ENCODE measurements at places on chromosomes 5 and 9.

DNA sequence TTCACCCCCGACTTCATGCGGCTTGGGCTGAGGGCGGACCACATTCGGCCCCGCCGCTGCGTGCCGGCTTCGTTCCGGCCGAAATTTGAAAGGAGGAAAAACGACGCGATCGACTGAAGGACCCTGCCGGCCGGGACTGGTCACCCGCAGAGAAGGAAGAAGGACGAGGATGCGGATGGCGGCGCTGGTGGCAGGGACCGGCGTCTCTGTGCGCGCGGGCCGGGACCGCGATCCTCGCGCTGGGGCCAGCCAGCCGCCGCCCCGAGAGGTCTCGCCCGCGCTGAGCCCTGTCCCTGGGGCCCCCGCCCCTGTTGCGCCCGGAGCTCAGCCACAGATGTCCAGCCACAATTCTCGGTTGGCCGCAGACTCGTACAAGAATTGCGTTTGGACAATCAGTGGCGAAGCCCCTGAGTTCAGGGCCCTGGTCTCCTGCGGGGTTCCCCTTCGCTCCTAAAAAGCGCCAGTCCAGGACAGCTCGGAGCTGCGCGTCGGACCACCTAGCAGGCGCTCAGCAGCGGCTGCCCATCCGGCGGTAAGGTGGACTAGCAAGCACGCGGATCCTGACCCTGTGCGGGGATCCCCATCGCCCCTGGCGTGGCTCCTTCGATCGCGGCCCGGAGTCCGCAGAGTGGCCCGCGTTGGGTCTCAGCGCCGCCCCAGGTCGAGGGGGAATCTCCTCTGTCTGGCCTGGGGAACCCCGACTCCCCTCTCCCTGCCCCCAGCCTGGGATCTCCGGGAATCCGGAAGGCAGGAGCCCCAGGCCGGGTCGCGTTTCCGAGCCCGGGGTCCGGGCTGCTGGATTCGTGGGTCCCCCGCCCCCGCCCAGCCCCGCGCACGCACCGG is 21.3 kb downstream of the URM1 start:
- no peak for DNase-seq

DNA sequence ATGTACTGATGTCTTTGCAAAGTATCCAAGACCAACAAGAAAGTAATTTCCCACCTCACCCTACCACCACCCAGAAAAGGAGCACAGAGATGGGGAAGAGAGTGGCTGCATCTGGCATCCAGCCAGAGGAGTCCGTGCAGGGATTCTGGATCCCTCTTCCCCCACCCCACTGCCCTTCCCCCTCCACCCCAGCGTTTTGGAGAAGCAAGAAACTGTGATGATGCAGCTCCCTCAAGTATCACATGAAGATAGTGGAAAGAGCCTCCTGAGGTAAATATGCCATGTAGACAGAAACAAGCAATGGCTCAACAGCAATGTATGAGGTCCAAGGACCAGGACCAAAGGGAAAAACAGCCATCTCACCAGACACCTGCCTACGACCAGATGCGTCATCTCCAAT is 153.8 kb downstream of the DEPDC1B start:
- no peak for DNase-seq

- DNase-seq = no peak
These were observed 76.6 kb downstream of the ARRDC3 start for GRCh38 chr5:91306497-91306896.

DNA sequence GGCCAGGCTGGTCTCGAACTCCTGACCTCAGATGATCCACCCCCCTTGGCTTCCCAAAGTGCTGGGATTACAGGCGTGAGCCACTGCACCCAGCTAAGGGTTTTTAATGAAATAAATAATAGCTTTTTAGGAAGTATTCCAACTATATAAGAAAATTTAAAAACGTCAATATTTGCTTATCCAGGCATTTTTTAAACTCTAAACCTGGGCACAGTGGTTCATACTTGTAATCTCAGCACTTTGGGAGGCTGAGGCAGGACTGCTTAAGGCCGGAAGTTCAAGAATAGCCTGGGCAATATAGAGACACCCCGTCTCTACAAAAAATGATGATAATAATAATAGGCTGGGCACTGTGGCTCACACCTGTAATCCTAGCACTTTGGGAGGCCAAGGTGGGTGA is 14.2 kb downstream of the SKP1 start:
- no peak for DNase-seq

- DNase-seq = no peak
These were observed 288.9 kb downstream of the RAB3C start for GRCh38 chr5:58871648-58872242.

GRCh38 chr5:68046445-68046844 is 169.1 kb upstream of the PIK3R1 start:
- no peak for DNase-seq

DNA sequence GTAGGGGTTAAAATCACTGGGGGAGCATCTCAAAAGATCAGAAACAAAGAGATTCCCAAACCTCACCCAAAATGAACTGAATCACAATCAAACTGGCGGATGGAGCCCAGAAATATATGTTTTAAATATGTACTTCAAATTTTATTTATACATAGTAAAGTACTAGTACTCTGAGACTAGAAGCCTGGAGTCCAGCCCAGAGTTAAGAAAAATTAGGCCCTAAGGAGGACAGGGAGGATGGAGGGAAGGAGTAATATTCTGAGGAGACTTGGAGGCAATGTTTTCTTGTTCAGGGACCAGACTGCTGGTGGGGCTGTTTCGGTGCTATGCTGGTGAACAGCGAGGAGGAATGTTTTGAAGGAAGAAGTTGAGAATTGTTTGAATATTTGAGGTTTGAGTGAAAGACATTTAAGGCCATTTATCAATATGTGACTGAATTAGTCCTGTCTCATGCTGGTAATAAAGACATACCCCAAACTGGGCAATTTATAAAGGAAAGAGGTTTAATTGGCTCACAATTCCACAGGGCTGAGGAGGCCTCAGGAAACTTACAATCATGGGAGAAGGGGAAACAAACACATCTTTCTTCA is 552.4 kb upstream of the DAB2 start:
- no peak for DNase-seq

GRCh38 chr5:172550096-172550765 is 90.8 kb upstream of the NEURL1B start:
- DNase-seq = no peak

GRCh38 chr5:128722551-128722950 is 184.5 kb upstream of the FBN2 start:
- DNase-seq = no peak

DNA sequence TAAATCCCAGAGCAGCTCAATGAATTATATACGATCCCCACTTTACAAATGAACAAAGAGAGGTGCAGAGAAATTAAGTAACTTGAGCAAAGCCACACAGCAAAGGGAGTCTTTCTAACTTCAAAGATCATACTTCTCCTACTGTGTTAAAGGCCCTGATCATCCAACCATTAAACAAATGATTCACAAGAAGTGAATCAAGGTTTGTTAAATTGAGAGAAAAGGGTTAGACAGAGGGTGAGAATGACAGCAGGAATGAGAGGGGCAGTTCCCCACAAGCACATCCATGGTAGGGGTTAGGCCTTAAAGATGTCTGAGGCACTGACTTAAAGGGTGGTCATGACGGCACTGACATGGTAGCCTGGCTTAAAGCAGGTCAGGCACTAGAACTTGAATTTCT is 10.7 kb downstream of the IDNK start:
- no peak for DNase-seq

Measured in stimulated activated CD4-positive, alpha-beta T cell treated with anti-CD3 and anti-CD28 coated beads, TNF-alpha, amount 100 ng/mL, for 4 hours (primary cell).